ENCODE measurements at places on chromosomes 7 and 10. TPM values are rescaled to one million over a fixed set of nuclear protein-coding genes. Genes with fewer than 3 reads are reported as not detected.
A peak's percentile ranks its signal among the peaks of the same experiment; 100 is the strongest.

Gene MYL10
- not detected for total RNA-seq

Gene ASZ1
- under 0.01 TPM for total RNA-seq

Gene CASTOR2
- 15.8 TPM for total RNA-seq

Gene SPOCK2
- total RNA-seq = under 0.01 TPM

Gene ANKRD30A
- total RNA-seq = 0.97 TPM

Gene NSUN6
- total RNA-seq = 6.8 TPM

Gene AGK
- 43.2 TPM for total RNA-seq

Gene GRID2IP
- total RNA-seq = not detected

Gene SPDYE16
- total RNA-seq = not detected

Gene PRPS1L1
- total RNA-seq = not detected

Gene AKR1E2
- 7.7 TPM for total RNA-seq

GRCh38 chr7:128796327-128796726 lies 4.6 kb downstream of the CCDC136 start:
- DNase-seq = no peak

DNA sequence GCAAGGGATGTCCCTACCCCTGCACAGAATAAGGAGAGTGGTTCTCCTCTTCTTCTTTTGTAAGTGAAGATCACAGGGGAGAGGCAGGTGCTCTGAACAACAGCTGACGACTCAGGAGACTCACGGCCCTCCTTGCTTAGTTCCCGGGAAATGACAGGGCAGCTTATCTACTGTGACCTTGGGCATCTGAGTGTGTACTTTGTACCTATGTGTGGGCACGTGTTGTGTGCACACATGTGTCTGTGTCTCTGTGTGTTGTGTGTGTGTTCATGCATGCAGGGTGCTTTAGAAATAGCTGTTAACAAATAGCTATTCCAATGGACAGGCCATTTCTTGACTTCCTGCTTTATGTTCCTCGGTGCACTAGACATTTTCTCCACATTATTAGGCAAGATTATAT lies 80.5 kb upstream of the NPS start:
- DNase-seq = no peak

DNA sequence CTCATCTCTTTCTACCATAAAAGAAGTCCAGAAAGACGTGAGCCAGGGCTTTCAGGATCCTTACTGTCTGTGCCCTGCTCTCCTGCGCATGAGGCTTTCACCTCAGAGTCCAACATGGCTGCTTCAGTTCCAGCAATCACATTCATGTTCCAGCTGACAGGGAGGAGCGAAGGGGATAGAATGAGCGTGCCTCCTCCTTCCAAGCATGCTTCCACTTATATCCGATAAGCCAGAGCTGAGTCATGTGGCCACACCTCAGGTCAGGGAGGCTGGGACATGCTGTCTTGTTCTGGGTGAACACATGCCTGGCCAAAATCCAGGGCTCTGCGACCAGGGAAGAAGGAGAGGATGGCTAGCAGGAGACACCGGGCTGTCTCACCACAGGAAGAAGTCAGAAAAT lies 248.2 kb downstream of the SKAP2 start:
- DNase-seq = no peak

- no peak for DNase-seq
Measured at GRCh38 chr7:147279514-147279913, 1162.9 kb downstream of the CNTNAP2 start.

- no peak for DNase-seq
Measured at GRCh38 chr10:12681252-12681651, 320.3 kb downstream of the CCDC3 start.

- no peak for DNase-seq
Measured at GRCh38 chr7:104196161-104196560, 11.7 kb downstream of the ORC5 start.

DNA sequence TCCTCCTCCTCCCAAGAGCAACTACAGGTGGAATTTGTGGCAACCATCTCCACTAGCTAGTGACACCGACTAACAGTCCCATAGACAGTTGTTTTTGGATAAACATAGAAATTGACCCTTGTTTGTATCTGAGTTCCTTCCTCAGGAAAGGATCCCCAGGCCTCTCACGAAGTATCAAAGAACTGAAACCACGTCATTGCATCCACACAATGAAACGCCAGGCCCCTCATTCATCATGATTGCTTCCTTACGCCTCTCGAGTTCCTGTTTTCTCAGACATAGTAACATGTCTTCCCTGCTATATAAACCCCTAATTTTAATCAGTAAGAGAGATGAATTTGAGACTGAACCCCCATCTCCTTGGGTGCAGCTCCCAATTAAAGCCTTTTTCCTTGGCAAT lies 18.1 kb downstream of the SLC35G1 start:
- DNase-seq = no peak

DNA sequence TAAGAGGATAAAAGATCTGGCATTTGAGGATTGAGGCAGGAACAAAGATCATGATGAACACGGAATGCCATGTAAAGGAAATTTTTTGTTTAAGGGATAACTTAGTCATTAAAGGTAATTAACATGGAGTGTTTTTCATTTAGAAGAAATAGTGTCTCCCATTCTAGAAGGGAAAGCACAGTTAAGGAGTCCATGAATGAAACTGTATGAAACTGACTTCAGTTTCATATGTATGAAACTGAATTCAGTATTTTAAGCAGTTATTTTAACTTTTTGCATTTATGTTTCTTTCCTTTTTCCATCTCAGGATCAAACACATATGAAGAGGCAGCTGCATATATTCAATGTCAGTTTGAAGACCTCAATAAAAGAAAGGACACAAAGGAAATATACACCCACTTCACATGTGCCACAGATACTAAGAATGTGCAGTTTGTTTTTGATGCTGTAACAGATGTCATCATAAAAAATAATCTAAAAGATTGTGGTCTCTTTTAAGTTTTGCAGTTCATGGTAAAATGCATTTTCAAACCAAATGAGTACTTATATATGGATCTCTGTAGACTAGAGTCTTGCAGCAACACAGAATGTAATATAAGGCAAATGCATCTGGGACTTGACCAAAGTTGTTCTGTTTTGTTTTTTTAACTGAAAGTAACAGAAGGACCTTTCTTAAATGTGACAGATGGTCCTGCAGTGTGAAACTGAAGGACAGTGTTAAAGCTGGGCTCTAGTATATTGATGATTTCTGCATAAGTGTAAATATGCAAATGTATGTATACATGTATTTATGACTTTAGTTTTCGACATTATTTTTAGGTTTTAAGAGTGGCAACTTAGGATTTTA lies 82.6 kb downstream of the GNAI1 start:
- DNase-seq = no peak

- DNase-seq = no peak
Measured at GRCh38 chr7:24042028-24042427, 242.0 kb upstream of the NPY start.

GRCh38 chr10:22693860-22694259 lies 20.5 kb downstream of the PIP4K2A start:
- no peak for DNase-seq

GRCh38 chr7:133625046-133625445 lies 372.2 kb downstream of the EXOC4 start:
- no peak for DNase-seq

DNA sequence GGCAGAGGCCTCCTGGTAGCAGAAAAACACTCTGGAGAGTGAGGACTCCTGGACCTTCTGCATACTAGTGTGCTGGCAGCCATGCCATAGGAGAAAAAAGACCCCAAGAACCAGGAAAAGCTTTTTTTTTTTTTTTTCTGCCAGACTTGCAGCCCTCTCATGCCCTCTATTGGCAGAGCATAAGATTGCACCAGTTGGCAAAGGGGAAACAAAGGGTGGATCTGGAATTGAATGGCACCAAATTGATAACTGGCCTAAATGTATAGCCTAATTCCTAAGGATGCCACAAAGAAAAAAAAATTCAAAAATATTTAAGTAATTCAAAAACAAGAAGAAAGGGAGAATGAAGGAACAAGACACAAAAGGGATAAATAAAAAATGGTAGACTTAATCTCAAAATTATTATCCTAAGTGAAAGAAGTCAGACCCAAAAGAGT lies 112.5 kb upstream of the GHITM start:
- no peak for DNase-seq

GRCh38 chr7:152884321-152884720 lies 124.8 kb downstream of the ACTR3B start:
- no peak for DNase-seq

DNA sequence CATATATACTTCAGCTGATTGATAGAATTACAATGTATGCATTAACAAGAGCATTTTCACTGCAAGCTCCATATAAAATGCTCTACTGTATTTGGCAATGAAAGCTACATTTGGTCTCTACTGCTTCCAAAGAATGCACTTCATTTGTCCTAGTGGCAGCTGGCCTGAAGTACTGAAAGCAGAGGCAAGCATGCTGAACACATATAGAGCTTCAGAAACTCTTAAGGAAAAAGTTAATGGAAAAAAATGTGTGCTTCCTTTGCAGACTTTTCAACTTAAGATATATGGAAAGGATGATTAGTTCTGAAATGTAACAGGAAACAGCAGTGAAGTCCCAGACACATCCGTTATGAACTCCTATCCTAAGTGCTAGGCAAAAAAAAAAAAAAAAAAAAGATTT lies 537.1 kb upstream of the POM121L12 start:
- DNase-seq = no peak

DNA sequence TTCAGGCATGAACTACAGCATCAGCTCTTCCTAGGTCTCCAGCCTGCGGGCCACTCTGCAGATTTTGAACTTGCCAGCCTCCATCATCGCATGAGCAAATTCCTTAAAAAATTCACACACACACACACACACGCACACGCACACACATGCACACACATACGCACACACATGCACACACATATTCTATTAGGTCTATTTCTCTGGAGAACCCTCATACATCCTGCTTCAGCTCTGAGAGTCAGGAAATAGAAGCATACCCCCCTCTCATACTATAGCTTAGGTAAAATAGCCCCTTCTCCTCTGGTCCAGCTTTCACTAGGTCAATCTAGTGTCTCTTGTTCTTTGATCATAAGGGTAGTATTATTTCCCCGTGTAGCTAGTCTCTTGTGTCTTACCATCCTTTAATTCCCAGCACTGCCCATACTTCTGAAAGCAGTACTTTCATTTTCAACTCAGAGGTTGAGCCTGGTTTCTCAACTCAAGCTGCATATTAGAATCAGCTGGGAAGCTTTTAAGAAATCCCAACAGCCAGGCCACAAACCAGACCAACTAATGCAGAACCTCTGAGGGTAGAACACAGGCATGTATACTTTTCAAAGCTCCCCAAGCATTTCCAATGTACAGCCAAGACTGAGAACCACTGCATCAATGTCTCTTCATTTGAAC lies 30.9 kb upstream of the ITGB8 start:
- peak; percentile 55 for DNase-seq

- no peak for DNase-seq
Measured at GRCh38 chr10:108436096-108436495, 1271.6 kb upstream of the SORCS1 start.

GRCh38 chr10:108411206-108411605 lies 1246.7 kb upstream of the SORCS1 start:
- DNase-seq = no peak

DNA sequence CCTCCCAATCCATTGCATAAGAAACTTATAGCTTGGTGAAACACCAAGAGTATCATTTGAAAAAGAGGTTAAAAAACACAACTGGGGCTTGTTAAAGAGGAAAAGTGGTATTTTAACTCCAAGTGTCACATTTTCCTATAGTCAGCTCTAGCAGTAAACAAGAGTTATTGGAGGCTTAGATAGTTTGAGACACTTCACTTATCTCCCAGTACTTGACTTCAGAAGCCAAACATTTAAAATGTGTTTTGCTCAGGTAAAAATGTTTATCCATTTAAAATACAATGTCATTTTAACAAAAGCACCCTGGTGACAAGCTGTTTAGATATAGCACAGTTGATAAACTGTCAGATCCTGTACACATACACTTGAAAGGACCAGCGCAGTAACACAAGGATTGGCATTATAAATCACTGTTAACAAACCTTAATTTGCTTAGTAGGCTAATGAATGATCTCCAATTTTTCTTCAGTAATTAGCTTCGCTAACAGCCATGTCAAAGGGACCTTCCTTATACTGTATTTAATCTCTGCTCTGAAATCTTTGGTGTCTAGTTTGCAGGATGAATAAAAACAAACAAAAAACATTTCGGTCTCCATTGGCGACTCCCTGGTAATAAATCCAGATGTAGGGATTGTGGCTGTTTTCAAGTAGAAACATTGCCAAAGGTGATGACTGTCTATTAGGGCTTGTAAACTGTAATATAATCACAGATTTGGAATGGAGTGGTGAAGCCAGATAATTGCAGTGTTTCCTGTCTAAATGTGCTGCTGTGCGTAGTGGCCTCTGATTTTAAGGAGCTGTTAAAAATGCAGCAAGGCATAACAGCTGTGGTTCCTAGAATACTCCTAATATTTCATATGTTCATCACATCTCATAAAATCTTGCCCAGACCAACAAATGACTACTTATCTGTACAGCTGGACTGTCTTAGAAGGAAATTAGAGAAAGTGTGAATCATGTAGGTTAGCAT lies 545.1 kb downstream of the AUTS2 start:
- DNase-seq = peak; percentile 29

DNA sequence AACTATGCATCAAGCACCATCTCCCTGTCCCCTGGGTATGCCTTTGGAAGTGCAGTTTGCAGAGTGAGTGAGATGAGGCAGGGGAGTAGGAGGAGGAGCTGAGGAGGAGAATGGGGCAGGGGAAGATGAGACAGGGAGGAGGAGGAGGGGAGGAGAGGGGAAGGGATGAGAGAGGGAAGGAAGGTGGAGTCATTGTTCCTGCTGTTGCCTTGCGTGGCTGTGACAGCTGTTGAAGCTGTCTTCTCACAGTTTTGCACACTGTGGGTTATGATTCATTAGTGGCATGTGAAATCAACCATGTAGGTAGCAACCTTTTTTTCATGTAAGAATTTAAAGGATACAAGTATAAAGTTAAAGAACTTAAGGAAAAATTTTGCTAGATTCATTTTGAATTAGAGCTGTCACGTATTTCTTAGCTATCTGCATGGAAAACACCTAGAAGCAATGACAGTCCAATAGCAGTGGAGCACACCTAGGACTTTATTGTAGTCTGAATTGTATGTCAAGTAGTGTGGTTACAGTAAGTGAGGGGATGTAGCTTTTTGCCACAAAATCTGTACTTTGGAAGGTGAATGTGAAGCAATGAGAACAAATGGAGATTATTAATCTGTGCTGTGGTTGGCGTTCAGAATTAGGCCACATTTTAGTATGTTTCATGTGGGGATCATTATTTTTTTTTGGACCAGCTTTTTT lies 21.7 kb downstream of the CCM2 start:
- peak; percentile 20 for DNase-seq

DNA sequence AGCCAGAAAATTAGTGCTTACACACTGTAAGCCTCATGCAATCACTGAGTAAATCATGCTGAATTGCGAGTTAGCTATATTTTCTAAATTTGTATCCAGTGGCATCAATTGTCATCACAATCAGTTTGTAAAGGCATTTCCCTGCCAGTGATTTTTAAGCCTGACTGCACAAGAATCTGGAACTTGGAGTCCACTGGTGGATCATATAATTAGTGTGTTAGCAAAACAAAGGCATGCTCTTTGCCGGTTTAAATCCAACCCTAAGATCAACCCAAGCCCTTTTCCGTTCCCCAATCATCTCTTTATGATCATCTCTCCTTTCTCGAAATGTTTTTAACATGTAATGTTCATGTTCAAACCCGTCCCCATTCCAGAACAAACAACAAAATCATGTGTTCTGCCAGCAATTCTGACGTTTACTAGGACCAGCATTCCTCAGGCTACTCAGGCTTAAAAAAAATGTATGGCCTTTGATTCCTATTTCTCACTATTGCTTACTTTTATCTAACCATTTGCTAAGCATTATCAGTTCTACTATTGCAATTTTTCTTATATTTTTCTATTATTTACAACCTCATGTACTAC lies 649.2 kb downstream of the SORCS1 start:
- DNase-seq = no peak

GRCh38 chr10:36989233-36989632 lies 136.2 kb upstream of the ANKRD30A start:
- no peak for DNase-seq

- no peak for DNase-seq
Measured at GRCh38 chr10:113578773-113579172, 25.9 kb downstream of the HABP2 start.

All from fibroblast of villous mesenchyme (primary cell).